Kidney capillary endothelial cell (primary cell): ENCODE measurements at places on chromosomes 16 and 17.

GRCh38 chr16:88337538-88337937 lies 45.2 kb upstream of the ZNF469 start:
- no peak for DNase-seq

DNA sequence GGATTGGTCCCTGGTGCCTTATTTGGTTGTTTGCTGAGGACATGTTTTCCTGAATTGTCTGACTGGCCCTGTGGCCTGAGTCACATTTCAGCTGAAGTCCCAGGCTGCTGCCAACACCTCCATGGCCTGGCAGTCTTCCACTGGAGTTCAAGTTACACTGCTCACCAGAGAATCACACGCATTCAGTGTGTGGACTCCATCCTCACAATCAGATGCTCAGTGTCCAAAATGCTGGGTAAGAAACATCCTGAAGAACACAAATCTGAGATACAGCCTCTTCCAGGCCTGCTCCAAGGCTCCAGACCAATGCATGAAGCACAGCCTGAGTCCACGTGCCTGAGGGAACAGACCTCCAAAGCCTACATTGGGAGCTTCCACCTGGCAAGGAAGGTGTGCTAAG lies 19.2 kb downstream of the CD300LB start:
- no peak for DNase-seq

- DNase-seq, result no peak
These were observed 8.0 kb downstream of the CDK5R1 start for GRCh38 chr17:32494621-32495358.

- no peak for DNase-seq
These were observed 12.2 kb upstream of the ATP2C2 start for GRCh38 chr16:84356176-84356575.
